CD4-positive, alpha-beta T cell treated with Interleukin-17A for 4 hours (primary cell): ENCODE measurements at places on chromosomes 11 and 22.

GRCh38 chr11:11074686-11075335 is 217.0 kb upstream of the ZBED5 start:
- DNase-seq = no peak

DNA sequence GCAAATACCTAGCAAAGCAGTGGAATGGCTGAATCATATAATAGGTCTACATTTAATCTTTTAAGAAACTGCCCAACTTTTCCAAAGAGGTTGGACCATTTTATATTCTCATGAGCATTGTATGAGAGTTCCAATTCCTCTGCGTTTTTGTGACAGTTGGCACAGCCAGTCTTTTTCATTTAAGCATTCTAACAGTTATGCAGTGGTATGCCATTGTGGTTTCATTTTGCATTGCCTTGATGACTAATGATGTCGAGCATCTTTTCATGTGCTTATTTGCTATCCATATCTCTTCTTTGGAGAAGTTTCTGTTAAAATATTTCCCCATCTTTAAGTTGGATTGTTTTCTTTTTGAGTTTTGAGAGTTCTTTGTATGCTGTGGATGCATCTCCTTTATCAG is 38.7 kb downstream of the EIF3F start:
- DNase-seq = no peak

GRCh38 chr22:46018859-46019258 is 41.9 kb upstream of the WNT7B start:
- no peak for DNase-seq

- DNase-seq = no peak
Measured at GRCh38 chr22:45866126-45866645, 110.8 kb downstream of the WNT7B start.

GRCh38 chr22:34080433-34080832 is 160.2 kb upstream of the LARGE1 start:
- no peak for DNase-seq

DNA sequence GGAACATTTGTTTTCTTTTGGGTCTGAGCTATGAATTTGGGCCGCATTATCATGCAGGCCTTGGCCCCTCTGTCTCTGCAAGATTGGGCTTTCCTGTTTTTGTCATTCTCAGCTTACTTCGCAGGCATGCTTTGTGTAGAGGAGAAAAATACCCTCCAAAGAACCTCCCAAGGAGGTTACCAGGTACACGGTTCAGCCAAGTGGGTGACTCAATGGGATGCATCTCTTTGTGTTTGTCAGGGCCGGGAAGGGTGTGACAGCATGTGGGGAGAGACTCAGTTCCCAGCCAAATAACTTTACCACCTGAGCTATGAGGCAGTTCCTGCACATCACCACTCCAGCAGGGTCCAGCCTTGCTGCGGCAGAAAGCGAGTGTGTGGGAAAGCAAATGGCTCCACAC is 47.8 kb upstream of the CLDN5 start:
- DNase-seq = no peak

- DNase-seq = no peak
Measured at GRCh38 chr22:29330753-29331152, 15.3 kb upstream of the RASL10A start.

GRCh38 chr11:44332665-44333064 is 22.7 kb upstream of the ALX4 start:
- no peak for DNase-seq

GRCh38 chr22:30021881-30022619 is 58.2 kb upstream of the HORMAD2 start:
- no peak for DNase-seq

- DNase-seq = no peak
Measured at GRCh38 chr11:64842851-64843685, 1.4 kb downstream of the CDC42BPG start.

DNA sequence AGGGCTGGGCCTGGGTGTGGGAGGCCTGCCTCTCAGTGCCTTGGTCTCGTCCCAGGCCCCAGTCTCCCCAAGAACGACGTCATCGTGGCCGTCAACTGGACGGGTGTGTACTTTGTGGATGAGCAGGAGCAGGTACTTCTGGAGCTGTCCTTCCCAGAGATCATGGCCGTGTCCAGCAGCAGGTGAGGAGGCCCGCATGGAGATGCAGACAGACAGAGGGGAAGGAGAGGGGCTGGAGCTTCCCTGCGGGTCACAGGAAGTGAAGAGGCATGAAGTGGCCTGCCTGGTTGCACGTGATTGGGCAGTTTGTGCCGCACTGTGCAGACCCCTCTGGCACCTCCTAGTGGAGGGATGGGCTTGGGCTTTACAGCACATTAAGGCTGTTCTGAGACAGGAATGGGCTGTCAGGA is 70.4 kb downstream of the MYO7A start:
- no peak for DNase-seq

DNA sequence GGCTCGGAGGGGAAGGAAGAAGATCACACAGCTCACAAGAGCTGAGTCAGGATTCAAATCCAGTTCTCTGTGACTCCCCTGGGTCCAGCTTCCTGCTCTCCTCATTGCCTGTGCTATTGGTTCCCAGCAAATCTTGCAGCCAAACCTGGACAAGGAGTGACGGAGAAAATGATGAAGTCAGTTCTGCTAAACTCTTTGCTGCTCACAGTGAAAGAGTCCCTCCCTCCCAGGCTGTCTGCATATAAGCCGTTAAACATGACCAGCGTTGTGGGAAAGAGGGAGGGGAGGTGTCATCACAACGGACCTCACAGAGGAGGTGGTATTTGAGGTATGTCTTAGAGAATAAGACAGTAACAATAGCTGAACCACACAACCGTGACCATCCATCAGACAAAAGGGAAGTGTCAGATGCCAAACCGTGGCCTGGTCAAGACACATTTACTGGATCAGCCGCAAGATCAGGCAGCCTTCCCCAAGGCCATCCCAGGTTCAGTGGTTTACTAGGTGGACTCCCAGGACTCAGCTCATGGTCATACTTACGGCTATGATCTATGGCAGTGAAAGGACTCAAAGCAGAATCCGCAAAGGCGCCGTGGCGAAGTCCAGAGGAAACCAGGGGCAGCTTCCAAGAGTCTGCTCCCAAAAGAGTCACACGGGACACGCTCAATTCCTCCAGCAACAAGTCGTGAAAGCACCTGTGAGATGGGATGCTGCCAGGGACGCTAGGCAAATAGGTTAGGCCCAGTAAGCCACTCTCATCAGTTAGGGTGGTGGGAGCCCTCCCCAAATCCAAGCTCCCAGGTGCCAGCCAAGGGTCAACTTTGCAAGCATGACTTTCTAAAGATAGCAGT is 2.8 kb upstream of the CYTH4 start:
- DNase-seq = no peak

- DNase-seq = no peak
Measured at GRCh38 chr11:62182147-62182891, 7.7 kb upstream of the SCGB1D1 start.

DNA sequence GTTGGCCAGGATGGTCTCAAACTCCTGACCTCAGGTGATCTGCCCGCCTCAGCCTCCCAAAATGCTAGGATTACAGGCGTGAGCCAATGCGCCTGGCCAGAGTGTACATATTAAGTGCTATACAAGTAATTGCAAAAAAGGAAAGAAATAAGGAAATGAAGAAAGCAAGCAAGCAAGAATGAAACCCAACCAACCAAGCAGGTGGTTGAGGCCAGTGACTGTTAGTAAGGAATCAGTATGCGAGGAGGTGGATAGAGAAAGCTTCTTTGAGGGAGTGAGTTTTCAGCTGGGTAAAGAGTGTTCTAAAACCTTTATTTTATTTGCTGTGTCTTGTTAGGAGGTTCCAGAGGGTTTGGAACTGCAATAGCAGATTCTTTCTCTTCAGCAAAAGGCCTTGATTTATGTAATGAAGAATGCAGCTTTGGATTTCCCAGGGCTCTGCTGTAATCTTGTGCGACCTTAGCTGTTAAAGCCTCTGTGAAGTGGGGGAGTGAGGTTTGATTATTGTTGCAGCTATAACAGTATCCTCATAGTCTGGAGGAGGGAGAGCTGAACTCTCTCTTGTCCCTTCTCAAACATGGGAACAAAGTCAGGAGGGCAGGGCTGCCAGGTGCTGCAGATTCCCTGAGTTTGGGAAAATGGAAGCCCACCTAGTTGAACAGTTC is 5.7 kb downstream of the AMPD3 start:
- DNase-seq = no peak

DNA sequence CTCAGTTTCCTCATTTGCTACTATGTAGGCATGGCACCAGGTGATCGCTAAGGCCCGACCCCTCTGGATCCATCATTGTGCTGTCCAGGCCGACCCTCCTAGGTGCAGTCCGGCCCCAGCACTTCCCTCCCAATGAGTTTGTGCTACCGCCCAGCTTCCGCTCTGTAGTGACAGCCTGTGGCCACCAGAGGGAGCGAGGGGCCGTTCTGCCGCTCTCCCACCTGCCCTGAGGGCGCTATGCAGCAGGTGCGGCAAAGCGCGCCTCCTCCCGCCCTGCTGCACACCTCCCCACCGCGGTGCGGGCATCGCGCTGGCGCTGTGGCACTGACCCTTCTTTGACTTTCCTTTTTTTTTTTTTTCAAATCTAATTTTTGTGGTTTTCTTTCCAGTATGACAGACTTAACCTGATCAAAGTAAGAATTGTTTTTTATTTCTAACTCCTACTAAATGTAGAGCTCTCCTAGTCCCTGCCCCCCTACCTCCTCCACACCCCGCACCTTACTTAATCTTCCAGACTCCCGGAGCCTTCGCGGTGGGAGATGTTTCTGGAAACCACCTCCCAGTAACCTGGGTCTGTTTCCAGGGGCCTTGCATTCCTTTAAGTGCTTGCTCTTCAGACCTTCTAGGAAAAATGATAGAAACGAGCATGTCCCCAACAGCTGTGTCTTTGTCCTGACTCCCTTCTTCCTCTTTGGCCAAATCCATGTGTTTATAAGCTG is 73.7 kb downstream of the SCN3B start:
- peak; percentile 77 for DNase-seq

DNA sequence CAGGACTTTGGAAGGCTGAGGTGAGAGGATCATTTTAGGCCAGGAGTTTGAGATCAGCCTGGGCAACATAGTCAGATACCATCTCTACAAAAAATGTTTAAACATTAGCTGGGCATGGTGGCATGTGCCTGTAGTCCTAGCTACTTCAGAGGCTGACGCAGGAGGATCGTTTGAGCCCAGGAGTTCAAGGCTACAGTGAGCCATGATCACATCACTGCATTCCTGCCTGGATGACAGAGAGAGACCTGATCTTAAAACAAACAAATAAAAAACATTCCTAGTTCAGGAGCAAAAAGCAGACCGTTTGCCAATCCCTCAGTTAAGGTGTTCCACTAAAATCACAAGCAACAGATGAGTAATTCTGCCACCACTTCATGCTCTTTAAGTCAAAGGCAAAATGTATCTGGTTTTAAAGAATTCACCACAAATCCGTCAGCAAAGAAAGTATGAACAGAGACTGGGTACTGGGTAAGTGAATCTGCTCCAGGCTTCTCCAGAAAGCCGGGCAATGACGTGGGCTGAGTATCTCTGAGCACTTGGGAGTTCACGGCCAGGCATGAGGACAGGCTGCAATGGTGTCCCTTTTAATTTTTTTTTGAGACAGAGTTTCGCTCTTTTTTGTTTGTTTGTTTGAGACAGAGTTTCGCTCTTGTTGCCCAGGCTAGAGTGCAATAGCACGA is 19.5 kb downstream of the CLTCL1 start:
- no peak for DNase-seq

DNA sequence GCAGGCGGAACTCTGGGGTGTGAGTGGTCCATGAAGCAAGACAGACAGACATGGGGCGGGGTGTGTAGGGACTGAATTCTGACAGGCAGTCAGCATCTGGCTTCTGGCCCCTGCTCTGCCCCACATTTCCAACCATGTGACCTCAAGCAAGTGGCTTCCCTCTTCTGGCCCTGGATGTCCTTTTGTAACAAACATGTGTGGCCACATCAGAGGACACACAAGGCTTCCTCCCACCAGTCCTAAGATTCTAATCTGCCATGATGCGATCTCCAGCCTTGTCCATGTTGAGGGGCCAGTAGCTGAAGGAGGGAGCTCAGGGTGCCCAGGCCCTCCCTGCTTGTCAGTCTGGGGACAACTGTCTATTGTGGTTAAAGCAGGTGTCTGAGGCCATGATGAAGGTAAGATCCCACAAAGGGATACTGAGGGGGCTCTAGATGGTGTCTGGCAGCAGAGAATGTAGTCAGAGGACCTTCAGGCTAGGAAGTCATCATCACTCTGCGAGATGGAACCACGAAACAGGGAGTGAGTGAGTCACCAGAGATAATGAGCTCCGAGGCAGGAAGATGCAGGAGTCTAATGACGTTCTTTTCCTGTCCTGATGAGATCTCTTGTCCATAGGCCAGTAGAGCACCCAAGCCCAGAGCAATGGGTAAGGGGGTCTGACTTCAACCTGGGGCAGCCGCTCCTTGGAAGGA is 27.4 kb downstream of the DRD2 start:
- DNase-seq = no peak

DNA sequence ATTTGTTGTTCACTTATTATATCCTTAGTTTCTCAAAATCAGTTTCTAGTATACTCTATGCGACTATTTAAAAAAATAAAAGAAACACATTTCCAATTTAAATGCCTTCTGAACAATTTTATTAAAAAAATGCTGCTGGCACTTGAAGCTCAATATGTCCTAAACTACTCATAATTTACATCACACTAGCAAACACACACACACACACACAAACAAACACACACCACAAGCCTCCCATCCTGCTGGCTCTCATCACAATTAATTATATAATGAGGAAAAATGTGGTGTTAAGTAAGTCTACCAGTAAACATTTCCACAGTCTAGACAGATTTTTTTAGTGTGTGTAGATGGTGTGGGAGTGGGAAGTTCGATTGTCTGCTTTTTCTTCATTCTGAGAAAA is 350.3 kb downstream of the AASDHPPT start:
- DNase-seq = no peak

DNA sequence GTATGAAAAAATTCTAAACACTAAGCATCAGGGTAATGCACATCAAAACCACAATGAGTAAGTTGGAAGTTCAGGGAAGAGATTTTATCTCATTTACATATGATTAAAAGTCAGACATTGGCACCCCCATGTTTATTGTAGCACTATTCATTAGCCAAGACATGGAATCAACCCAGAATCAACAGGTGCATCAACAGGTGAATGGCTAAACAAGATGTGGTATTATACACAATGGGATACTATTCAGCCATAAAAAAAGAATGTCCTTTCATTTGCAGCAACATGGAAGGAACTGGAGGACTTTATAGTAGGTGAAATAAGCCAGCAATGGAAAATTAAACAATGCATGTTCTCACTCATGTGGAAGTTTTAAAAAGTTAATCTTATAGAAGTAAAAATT is 17.6 kb upstream of the TTC17 start:
- DNase-seq = no peak

DNA sequence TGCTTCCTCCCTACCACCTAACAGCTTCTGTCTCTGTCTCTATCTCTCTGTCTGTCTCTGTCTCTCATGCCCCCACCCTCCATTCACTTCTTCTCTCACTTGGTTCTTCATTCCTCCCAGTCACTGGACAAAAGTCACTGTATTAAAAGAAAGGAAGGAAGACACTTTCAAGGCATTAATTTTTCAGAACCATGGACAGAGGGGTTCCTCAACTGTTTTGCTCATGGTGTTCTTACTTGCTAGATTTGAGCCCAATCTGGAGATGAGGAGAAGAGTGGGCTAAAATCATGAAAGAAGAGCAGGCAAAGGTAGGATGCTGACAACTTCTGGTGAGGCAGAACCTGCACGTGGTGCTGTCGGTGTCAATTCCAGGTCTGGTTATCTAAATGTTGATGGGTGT is 116.7 kb upstream of the LARGE1 start:
- no peak for DNase-seq
